T-helper 2 cell (primary cell): ENCODE measurements at places on chromosomes 13 and 19.

- no peak for DNase-seq
Measured at GRCh38 chr19:8473648-8474476, 28.6 kb downstream of the PRAM1 start.

DNA sequence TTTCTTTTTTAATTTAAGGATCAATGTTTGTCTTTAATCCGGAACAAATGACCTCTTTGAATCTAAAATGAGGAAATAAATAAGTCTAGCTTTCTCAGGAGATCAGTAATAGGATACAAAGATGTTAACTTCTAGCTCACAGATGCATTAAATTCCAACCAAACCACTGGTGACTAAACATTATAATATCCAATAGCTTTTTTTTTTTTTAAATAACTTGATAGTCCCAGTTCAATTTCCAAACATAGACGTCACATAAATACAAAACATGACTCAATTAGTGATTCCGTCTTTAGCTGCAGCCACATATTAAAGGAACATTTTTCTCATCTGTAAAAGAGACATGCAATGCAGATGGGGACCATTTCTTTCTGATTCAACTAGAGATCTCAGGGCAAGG is 390.5 kb upstream of the PCDH9 start:
- DNase-seq = no peak

DNA sequence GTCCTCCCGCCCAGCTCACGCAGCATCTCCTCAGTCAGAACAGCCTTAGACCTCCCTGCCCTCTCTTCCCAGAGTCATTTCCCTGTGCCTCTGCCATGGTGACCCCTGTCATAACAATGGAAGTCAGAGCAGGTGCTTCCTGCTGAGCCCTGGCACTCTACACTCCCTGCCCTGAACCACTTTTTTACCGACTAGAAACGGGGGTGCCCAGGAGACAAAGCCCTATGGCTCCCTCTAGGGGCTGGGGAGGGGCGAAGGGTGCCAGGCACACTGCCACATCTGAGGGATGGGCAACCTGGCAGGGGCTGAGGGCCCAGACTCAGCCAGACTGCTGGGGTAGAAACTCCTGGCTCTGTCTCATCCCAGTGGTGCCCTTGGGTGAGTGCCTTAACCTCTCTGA is 16.4 kb downstream of the ZNF574 start:
- DNase-seq = no peak

DNA sequence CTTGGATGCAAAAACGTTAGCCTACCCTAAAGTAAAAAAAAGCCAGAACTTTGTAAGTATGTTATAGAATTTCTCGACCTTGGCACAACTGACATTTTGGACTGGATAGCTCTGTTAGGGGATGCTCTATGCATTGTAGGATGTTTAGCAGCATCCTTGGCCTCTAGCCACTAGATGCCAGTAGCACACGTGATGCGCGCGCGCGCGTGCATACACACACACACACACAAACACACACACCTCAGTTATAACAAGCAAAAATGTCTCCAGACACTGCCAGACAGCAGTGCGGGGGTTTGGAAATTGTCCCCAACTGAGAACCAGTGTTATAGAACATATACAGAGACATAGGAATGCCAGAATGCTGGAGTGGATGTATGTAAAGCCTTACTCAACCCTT is 17.2 kb downstream of the ZNF226 start:
- DNase-seq = no peak

DNA sequence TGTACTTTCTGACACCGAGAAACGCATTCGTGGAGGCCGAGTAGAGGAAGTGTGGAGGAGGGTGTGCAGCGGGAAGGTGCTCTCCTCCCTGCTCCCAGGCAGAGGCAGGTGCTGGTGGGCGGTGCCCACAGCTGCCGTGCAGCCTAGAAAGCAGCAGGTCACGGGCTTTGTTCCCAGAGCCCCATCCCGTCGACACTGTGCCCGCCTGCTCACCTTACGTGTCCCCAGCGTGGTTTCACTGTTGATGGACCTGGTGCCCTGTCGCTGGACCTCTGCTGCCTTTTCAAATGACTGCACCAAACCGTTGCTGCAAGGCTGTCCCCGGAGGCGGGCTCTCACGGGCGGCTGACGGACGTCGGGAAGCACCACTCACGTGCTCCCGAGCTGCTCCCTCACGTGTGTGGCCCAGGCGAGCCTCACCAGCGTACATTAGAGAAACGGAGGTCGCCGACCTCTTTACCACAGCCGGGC is 20.8 kb downstream of the PLEKHJ1 start:
- DNase-seq = no peak

DNA sequence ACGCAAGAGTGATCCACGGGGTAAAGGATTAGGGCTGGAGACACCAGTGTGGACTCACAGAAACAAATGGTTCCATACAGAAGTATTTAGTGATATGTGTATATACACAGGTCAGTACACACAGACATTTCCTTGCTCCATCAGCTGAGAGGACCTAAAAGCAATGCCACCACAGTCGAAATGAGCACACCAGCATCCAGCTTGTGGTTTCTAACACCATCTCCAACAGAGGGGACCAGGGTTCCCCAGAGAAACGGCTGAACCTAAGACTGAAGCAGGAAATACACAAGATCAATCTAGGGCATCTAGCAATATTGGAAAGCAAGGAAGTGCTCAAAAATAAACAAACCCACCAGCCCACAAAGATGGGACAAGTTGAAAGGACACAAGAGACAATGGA is 7.6 kb downstream of the GGACT start:
- no peak for DNase-seq

DNA sequence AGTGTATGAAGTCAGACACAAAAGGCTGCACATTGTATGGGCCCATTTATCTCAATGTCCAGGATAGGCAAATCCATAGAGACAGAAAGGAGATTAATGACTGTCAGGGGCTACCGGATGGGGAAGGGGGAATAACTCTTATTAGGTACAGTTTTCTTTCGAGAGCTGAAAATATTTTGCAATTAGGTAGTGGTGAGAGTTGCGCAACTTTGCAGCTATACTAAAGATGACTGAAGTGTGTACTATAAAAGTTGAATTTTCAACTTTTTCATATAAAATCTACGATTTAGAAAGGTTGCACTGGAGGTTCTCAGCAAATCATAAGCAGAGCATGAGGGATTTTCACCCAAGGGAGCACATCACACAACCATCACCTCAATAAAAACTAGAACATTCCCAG is 16.1 kb upstream of the SLC15A1 start:
- no peak for DNase-seq

- DNase-seq = peak; percentile 18
Measured at GRCh38 chr13:108269601-108270328, at the start of gene TNFSF13B. Gene TNFSF13B (plus strand): TSS chr13:108269718. CDS start chr13:108269896, 178 bp downstream.

DNA sequence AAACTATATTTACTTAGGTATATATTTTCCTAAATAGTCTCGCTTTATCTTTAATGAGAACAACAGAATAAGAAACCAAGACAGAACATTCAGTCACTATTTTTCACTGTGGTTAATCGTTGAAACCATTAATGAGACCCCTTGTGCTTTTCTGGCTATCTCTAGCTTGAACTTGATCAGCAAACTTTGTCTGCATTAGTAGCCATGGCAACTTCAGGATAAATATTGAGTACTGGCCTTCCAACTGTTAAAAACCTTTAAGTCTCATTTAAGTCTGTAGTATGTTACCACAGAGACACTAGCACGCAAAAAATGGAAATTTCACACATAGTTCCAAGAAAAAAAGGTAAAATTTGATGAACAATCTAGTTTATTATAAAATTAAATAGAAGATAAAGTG is 946.0 kb downstream of the SLITRK5 start:
- DNase-seq = no peak

GRCh38 chr13:110520431-110521295 is 40.9 kb downstream of the RAB20 start:
- no peak for DNase-seq

DNA sequence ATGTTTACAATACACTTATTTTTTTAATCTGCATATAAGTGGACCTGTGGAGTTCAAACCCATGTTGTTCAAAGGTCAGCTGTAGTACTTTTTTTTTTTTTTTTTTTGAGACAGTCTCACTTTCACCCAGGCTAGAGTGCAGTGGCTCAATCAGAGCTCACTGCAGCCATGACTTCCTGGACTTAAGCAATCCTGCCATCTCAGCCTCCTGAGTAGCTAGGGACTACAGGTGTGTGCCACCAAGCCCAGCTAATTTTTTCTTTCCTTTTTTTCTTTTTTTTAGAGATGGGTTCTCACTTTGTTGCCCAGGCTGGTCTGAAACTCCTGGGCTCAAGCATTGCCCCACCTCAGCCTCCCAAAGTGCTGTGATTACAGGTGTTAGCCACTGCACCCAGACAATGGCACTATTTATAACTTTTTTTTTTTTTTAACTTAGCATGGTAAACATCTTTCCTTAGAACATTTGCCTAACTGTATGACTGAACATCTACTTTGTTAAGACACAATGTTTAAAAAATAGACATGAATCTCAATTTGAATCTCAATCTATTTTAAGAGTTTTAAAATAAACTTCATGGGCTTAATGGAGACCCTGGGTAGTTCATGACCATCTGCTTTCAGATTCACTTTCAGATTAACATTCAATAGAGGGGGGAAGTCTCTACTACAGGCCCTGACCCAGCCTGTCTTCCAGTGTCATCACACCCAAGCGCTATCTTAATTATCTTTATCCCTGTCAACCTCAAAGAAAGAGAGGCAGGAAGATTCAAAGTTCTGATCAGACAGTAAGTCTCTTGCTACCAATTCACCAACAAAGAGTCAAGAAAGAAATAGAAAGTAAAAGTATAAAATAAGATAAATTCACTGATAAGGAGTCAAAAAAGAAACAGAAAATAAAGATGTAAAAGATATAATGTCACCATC is 97.7 kb upstream of the DOCK9 start:
- peak; percentile 61 for DNase-seq

GRCh38 chr19:35756377-35757230 is at the start of gene HSPB6:
Gene HSPB6 (minus strand): TSS chr19:35757029. CDS start chr19:35757008, 21 bp downstream.
- no peak for DNase-seq

- DNase-seq = no peak
Measured at GRCh38 chr19:41740415-41741243, 14.7 kb upstream of the CEACAM6 start.

GRCh38 chr13:94313321-94313910 is 166.1 kb downstream of the DCT start:
- no peak for DNase-seq

- DNase-seq = no peak
Measured at GRCh38 chr19:367963-368629, 23.5 kb upstream of the MIER2 start.

DNA sequence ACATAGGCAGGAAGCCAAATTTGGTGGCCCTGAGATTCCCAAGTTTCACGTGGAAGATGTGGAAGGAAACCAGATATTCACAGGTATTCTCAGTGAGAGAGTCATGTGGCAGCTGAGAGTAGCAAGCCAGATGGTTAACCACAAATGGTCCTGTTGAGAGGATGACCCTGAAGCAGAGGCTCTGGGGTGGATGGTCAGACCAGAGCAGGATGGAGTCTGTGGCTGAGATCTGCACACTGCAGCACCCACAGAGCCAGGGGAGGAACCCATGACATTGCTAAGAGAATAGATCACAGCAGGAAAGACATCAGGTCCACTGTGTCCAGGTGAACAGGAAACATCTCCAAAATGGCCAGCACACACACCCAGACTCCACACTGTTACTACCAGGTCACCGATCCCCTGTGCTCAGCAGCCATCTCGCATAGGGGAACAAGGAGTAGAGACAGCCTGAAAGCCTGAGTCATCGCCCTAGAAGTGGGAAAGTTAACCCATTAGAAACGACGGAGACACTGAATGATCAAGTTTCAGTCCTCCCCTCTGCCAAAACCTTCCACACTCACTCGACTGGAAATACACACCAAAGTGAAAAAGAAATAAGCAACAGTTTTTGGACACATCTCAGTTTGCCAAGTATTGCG is 160.0 kb downstream of the RBM26 start:
- no peak for DNase-seq

DNA sequence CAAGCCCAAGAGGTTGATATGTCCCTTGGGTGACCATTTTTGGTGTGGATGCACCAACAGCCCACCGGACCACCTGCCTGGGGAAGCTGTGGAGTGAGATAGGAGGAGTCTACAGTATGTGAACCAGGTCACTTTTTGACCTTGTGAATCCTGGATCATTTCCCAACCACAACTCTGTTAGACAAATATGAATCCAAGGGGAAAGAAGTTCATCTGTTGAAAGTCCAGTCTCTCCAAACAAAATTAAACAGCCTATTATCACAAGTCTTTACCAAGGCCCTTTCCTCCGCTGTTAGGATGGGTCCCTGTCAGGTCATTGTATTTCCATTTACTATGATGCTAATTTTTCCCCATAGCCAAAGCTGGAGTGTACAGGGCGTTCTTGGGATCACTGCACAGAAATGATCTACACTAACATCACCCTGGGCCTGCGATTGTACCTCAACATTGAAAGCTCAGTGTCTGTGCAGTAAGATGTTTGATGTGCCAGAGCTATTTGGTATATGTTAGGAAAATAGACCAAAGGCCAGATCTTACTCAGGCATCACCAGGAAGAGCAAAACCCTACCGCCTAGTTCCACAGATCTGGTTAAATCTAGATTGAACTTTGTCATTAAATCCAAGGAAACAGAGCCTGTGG is 117.1 kb downstream of the STARD13 start:
- DNase-seq = no peak

DNA sequence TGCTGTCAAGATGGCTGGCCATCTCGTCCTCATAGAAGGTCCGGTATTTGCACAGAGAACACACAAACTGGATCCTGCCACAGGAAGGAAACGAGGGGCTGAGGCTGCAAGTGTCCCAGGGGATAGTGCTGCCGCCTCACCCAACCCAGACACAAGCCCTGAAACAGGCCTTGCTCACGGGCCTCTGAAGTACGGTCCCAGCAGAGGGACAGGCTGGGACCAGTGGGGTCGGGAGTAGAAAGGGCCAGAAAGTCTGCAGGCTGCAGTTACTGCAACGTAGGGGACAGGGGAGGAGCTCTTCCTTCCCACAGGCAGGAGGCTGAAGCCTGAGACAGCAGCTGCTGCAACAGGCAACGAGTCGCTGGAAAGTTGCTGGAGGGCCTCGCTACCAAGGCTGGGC is 18.2 kb upstream of the AKAP8 start:
- DNase-seq = no peak

GRCh38 chr13:58254943-58255342 is 623.4 kb downstream of the PCDH17 start:
- no peak for DNase-seq

GRCh38 chr13:61765181-61765742 is 349.6 kb upstream of the PCDH20 start:
- DNase-seq = no peak

DNA sequence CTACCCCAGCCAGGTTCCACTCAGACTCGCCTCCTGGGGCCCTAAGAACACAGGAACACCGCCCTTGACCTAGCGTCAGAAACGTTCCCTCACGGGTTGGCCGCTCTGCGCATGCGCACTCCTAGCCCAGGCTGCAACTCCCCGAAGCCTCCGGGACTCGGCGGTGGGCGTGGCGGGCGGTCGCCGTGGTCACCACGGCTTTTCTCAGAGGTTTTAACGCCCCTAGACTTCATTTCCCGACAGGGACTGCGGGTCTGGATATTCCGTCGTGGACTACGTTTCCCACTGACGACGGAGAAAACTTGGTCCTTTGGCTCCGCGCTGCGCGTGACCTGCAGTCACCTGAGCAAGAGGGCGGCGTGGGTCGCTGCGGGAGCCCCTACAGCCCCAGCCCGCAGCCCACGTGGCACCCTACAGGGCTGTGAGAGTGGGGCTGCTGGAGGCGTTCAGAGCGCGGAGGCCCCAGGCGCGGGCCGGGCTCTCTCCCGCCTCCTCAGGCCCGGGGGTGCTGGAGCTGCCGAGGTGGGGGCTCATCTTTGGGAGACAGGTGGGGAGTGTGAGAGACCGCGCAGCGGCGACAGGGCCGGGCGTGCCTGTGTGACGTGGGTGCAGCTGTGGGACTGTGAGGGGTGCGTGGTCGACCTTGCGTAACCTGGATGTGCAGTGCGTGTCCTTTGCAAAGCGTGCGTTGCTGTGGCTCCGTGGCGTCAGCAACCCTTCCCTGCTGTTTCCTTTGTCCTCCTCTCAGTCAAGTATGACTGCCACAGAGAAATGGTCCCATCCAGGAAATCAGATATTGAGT is 38.0 kb upstream of the ZNF573 start:
- no peak for DNase-seq
